ENCODE measurements at places on chromosomes 7 and 10.

GRCh38 chr10:104989880-104990279 is 348.8 kb downstream of the SORCS3 start:
- DNase-seq = no peak

- no peak for DNase-seq
Observed at GRCh38 chr7:2022021-2022409, 210.7 kb downstream of the MAD1L1 start.

DNA sequence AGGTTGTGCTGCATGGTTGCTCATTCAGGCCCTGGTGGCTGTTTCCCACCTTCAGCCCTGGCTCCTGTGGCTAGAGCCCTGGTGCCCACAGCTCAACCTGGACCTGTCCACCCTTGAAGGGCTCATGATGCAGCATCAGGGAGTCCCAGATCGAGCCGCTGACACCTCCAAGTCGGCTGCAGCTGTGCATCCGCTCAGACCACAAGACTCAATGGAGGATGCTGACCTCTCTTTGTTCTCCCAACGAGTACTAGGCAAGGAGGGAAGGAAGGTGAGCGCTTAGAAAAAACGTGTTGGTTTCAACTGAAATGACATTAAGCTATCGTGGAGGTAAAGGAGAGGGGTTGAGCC is 9.5 kb upstream of the C10orf95 start:
- no peak for DNase-seq

DNA sequence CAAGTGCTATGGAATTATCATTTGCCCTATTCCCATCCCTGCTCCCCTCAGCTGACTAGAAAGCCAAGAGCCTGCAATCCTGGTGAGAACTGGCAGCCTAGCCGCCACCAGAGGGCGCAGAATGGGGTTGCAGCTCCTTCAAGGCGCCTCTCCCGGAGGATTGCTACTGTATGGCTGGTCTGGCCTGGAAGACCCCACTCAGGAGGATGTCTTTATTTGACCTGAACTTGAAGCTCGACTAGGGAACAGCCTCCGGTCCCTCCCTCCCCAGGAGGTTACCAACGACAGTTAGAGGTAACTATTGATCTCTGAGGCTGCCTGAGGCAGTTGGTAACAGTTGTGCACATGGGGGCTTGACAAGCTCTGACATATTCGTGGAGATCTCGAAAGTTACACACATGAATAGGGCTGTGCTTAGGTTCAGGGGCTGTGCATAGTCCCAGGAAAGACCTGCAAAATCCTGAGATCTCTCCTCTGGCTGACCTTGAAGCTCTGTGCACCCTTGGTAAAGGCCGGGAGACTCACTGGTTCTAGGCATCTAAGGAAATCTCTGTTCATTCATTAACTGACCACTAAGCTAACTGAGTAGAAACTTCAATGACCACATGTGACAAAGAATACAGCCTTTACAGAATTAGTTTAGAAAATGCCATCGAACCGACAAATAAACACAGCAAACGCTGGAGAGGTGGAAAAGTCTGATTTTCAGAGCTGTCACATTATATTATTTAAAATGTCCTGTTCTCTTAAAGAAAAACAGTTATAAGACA is 65.7 kb downstream of the TSPAN12 start:
- peak; percentile 5 for DNase-seq

DNA sequence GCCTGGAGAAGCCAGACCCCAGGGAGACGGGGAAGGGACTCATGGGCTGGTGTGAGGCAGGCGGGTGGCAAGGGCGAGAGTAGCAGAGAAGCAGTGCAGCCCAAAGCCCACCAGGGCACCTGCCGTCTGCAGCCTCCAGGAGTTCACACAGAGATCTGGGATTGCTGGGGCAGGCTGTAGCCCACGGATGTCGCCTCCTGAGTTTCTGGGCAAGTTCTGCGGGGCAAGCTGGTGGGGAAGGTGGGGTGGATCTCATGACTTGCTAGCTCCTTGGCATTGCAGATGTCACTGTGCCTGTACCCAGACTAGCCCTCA is 6.0 kb downstream of the ADCK2 start:
- no peak for DNase-seq

GRCh38 chr7:116315293-116315692 is 105.0 kb downstream of the TES start:
- no peak for DNase-seq

DNA sequence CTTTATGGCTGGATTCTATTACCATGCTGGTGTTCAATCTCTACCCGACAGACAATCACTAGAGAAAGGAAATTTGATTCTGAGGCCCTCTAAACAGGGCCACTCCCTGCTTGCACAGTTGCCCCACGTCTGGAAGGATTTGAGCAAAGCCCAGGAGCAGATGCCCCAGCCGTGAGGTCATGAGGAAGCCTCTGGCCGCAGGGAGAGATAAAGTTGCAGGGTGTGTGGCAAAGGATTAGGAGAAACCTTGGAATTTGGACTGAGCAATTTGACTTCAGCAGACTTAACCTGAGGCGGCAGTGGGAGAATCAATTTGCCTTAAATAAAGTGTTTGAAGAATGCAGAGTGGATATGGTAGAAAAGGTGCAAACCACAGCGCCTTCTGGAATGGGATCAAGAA is 40.2 kb upstream of the KLF6 start:
- DNase-seq = peak; percentile 75

- no peak for DNase-seq
Observed at GRCh38 chr7:2016021-2016631, 216.6 kb downstream of the MAD1L1 start.

DNA sequence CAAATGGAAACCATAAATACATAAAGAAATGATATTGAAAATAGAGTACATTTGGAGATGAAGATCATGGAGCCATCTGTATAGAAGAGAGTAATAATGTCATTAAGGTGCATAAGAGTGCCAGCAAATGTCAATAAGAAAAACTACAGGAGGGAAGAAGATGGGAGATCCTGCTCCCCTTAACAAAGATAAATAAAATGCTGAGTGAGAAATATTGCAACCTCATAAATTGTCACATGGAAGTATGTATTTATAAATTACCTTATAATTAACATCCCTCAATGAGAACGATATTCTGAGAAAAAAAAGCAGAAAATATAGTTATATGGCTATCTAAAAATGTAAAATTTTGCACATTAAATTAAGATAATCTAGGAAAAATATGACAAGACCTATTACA is 155.2 kb upstream of the PRSS1 start:
- DNase-seq = no peak

- DNase-seq = no peak
Observed at GRCh38 chr7:72435925-72436480, 23.9 kb upstream of the CALN1 start.

- DNase-seq = no peak
Observed at GRCh38 chr10:131323025-131323424, 11.5 kb upstream of the TCERG1L start.

GRCh38 chr7:32574626-32575025 is 79.3 kb downstream of the AVL9 start:
- DNase-seq = no peak

GRCh38 chr10:3874990-3875841 is 90.2 kb upstream of the KLF6 start:
- no peak for DNase-seq

DNA sequence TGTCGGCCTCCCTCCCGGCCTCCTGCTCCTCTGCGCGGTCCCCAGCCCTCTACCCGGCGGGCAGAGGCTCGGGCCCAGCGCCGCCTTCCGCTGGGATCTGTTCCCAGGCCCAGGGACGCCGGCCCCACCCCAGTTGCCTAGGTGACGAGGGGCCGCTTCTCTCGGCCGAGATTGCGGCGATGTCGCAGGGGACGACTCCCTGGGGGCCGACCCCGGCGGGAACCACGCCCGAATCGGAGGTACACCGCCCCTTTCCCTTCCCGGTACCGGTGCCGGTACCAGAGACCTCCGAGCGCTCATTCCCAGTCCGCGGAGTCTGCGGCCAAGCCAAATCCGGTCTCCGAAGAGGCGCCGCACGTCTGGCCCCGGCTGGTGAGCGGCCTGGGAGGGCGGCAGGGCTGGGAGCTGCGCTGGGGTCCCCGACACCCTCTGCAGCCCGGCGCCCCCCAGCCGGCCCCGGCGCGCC is at the start of gene CABCOCO1:
TSS of gene CABCOCO1 (plus strand) at position 136 of the 466 bp plus-strand sequence. CDS start at position 180, 44 bp downstream.
- no peak for DNase-seq

DNA sequence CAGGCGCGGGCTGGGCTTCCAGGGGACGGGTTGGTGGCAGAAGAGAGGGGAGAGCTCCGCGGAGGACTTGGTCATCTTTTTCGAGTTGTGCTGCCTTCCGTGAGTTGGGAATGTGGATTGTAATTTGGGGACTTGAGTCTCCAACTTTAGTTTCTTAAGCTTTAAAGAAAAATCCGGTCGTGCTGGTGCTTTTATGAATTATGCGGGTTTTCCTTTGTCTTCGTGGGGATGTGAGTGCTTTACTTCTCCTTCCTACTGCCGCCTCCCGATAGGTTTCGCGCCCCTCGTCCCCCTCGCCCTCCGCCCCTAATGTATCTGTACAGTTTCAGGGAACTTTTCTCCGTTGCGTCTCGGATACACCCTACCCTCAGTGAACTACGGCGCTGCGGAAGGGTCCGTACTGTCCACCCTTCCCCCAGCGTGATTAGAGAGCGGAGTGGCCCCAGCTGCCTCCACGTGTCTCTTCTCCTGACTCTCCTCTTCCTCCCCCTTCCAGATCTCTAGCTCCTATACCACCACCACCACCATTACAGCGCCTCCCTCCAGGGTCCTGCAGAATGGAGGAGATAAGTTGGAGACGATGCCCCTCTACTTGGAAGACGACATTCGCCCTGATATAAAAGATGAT is 649 bp downstream of the SCD start:
- no peak for DNase-seq

DNA sequence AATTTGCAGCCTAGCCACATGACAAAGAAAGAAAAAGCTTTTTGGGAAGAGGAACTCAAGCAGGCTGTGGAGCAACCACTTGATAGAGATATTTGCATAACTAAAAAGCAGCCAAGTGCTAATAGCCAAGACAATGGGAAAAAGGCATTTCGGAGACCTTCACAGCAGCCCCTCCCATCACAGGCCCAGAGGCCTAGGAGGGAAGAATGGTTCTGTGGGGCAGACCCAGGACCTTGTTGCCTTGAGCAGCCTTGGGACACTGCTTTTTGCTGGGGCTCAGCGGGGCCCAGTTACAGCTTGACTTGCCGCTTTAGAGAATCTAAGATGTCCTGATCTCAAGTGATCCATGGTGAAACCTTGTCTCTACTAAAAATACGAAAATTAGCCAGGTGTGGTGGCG is 38.5 kb downstream of the FAM149B1 start:
- DNase-seq = no peak

DNA sequence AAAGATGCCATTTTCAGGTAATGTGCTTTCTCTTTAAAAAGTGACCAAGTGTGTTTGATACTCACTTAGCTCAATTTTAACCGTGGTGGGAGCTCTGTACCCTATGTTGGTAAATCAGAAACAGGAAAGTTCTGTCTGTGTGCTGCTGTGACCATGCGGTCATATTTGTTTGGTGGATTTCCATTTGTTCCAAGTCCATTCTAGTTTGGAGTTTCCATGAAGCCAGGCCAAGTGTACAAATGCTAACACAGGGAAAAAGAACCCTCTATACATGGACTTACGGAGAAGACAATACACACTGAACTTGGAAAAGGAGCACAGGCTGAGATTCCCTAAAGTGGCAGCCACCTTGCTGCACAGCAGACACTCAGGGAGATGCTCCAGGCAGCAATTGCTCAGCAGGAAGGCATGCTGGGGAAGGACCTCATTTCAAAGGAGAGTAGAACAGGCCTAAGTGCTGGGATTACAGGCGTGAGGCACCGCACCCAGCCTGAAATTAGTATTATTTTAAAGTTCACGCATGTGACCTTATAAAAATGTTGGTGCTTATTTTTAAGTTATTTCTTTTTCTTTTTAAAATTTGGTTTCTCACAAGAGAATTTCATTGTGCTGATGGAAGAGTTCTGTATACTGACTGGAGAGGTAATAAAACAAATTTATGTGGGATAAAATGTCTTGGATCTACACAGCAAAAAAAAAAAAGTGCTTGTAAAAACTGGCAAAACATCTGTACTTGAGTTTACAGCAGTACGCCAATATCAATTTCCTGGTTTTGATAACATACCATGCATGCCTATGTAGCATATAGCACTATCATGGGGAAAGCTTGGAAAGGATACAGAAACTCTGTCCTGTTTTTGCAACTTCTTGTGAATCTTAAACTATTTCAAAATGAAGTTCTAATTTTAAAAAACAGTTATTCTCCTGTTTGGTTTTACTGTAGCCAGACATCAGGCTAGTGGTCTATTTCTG is 436.2 kb downstream of the KCNMA1 start:
- DNase-seq = no peak

- no peak for DNase-seq
Observed at GRCh38 chr7:128010391-128011127, 20.7 kb downstream of the LRRC4 start.

- no peak for DNase-seq
Observed at GRCh38 chr7:85619236-85619635, 432.4 kb upstream of the SEMA3D start.

DNA sequence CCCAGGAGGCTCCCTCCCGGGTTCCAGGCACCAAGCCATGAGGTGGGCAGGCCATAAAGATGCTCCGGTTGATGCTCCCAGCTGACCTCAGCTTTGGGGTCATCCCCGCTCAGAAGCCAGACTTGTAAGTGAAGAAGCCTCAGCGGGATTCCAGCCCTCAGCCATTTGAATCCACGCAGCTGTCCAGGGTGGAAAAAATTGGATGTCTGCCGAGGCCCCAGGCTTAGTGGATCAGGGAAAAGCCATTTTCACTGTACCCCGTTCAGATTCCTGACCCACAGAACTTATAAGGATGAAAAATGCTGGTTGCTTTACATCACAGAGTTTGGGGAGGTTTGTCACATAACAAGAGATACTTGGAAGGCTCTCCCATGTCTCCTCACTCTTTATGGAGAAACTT is 49.2 kb upstream of the CPN1 start:
- no peak for DNase-seq

DNA sequence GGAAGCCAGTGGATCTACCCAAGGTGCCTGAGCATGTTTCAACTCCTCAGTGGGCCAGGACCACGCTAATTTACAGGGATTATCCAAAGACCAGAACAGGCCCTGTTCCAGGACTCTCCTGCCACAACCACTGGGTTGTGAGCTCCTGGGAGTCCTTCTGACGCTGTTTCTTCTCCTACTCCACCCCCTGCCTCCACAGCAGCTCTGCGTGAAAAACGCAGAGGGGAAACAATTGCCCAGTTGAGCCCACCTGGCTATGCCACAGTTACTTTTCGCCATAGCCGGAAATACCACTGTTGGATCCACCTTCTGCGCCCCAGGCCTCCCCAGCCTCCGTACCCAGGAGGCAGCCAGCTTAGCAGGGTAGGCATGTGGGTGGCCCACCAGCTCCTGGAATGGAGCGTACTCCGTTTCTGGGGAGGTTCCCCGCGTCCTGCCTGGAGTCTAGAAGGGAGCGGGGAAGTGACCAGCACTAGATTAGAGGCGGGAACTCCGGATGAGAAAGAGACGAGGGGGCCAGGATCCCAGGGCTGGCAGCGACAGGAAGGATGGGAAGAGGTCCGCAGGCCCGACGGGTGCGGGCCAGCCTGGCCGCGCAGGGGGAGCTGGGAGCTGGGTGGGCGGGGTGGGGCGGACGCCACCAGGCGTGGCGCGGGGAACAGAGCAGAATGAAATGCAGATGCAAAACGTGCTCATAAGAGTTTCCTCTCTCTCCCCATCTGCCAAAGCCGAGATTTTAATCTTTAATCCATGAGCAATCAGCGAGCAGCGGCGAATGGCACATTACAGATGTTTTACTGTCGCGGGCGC is 32.1 kb upstream of the PAX2 start:
- no peak for DNase-seq

- DNase-seq = no peak
Observed at GRCh38 chr7:116526897-116527296, 2.1 kb downstream of the CAV1 start.

- no peak for DNase-seq
Observed at GRCh38 chr7:22723181-22723601, 3.8 kb upstream of the IL6 start.
